Peyer's patch (tissue), 4 donors: ENCODE measurements at places on chromosomes 2 and 18.
A peak's percentile ranks its signal among the peaks of the same experiment; 100 is the strongest.

DNA sequence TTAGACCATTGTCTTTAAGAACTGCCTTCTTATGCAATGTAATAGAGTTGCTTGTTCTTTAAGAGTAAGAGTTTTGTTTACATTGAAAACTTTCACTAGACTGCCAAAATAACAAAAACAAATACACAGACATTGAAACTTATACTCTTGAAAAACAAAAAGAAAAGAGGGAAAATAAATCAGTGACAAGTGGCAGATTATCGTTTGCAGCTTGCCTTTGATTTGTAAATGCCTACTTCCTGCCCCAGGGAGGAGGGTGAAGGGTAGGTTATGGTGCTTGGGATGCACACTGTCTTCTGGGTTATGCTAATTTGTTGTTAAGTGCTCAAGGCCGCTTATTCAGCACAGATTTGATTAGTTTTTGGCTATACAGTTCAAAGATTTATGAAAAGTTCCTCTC lies 198.7 kb downstream of the TGIF1 start:
- DNase-seq = no peak

GRCh38 chr2:238173692-238174091 lies 14.9 kb downstream of the ERFE start:
- DNase-seq = no peak

DNA sequence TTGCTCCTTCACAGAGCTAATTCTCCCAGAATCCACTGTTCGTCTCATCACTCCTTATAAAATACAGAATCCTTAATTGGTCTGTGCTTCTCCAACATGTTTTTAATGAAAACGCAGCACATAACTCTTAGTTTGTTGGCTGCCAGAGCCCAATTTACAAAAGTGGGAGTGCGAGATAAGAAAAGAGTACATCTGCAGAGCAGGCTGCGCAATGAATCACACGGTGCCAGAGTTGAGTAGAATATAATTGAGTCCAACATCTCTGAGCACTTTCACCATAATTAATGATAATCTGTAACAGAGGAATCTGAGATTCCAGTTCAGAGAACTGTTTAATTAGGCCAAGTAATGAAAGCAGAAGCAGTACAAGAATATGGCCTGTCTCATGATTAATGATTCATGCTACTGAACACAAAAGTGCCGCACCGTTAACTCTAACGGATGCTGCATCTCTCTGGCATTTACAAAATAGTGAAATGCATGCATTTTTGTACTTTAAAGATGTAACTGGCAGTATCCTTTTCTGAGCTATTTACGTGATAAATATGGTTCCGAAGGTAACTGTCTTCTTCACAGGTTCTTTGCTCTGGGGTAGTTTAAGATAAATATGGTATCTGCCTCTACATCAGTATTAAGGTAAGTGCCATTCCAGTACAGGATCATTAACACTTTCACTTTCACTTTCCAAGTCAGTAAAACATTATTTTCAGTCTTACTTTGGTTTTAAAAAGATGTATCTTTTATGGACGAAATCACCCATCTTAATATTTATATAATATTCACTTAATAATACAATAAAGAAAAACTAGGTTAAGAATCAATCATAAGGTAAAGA lies 785.6 kb downstream of the NR4A2 start:
- no peak for DNase-seq

DNA sequence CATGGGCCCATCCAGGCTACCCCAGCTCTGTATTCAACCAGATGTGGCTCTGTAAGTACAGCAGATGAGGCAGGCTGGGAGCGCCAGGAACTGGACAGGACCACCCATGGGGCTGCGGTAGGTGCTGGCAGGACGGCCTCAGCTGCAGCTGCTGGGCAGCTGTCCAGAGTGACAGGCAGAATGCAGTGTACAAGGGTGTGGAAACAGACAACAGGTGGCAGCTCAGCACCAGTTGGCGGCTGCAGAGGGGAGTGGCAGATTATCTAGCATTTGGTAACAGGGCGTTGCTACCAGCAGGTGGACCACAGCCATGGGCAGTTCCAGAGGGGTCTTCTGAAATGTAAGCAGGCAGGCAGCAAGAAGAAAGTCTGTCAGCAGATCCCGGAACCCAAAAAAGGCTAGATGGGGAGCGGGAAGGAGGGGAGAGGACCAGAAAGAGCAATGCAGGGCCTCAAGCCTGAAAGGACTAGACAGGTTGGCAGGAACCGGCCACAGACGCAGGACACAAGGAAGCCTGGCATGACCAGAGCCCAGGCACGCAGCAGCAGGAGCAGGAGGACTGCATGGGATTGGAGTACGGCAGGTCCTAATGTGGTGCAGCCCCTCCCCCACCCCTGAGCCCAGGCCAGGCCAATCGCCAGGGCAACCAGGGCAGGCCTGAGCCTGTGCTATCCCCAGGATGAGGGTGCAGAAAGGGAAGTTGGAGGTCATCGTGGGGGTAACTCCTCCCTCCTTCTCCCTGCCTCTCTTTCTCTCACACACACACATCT lies 24.7 kb downstream of the PKDCC start:
- DNase-seq = peak; percentile 86

DNA sequence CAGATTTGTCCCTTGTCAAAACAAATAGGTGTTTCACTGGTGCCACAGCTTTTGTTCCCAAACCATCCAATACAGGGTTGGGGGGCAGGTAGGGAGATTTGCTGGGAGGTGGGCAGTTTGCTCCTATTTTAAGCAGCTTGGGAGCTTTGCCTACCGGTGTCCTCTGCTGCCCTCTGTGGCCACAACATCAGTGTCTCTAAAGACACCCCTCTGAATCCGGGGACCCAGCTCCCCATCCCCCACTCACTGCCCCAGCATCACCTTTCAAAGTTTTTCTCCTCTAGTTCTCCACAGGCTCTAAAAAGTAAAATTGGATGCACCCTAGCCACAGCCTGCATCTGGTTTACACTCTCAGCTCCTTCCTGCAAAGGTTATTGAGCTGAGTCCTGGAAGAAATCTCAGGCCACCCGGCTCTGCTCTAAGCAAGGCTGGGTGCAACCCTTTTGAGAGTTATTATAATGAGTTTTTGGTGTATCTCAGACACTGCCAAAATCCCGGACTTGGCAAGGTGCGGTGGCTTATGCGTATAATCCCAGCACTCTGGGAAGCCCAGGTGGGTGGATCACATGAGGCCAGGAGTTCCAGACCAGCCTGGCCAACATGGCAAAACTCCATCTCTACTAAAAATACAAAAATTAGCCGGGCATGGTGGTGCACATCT lies 2.9 kb upstream of the EPAS1 start:
- DNase-seq = no peak

- DNase-seq = no peak
Observed at GRCh38 chr2:209114588-209115240, 309.1 kb upstream of the MAP2 start.

DNA sequence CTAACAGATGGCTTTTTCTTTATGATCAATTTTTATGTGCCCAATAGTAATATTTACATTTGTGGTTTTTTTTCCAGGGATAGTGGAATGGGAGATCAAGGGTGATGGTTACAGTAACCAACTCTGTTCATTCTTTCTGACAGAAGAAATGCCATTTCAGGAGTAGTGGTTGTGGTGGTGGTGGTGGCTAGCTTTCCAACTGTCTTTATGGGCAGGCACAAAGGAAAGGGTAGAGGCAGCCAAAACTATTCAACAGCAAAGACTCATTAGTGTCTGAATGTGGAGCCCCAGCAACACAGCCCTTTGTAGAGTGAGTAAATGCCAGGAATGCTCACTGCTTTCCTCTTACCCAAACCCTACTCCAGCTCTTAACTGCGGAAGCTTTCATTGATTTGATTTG lies 227.7 kb downstream of the RND3 start:
- no peak for DNase-seq

GRCh38 chr2:150557020-150557600 lies 69.6 kb upstream of the RND3 start:
- no peak for DNase-seq

DNA sequence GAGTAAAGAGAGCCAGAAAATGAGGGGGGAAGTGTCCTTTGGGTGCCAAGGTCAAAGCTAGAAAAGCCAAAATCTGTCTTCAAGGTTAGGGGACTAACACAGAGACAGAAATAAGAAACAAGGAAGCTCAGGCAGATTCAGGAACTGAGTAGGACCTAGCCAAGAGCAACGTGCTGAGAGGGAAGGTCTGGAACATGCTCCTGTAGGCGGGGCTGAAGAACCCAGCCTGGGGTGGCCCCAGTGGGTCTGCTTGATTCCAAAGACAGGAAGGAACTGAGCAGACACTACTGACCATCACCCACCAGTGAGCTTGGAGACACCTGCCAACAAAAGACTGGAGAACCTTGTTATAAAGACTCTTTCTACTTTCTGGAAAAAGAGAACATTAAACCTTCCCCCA lies 105.1 kb downstream of the SP3 start:
- DNase-seq = no peak

DNA sequence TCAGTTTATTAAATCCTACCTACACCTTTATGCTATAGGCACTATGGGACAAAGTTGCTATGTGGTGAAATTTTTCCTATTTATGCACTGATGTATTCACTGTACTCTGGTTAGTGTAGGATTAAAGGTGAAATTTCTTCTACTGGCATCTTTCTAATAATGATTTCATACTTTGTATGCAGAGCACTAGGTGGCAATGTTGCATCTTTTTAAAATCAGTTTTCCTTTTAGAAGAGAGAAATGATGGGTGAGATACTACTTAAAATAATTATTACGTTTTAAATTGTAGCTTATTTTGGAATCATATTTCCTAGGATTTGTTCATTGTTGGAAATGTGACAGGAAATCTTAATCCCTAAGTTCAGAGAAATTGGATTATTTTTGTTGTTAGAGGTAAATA lies 150.9 kb downstream of the CD8B2 start:
- DNase-seq = no peak

DNA sequence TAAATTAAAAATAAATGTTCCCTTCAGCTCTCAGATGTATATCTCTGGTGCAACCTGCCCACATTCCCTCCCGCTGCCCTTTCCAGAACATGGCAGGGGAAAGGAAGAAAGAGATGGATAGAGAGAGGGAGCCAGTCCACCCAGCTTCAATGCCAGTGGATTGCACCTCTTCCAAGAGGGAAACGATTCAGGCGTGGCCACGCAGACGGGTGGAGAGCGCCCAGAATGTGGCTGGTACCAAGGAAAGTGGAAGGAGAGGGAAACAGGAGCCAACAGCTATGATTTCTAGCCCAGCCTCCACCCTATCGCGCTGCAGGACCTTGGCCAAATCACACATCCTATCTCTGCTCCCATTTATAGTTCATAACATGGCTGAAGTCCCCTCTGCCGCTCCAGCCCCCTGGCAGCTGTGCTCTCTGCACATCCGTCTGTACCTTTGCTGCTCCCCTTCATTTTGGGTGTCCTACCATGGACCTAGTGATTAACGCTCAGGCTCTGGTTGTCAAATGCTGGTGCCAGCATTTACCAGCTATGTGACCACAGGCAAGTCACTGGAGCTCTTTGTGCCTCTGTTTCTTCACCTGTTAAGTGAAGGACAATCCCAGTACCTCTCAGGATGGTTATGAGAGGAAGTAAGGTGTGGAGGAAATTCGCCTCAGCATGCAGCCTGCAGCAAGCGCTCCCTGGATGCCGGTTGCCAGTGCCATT lies 66.5 kb downstream of the SFXN5 start:
- peak; percentile 17 for DNase-seq

DNA sequence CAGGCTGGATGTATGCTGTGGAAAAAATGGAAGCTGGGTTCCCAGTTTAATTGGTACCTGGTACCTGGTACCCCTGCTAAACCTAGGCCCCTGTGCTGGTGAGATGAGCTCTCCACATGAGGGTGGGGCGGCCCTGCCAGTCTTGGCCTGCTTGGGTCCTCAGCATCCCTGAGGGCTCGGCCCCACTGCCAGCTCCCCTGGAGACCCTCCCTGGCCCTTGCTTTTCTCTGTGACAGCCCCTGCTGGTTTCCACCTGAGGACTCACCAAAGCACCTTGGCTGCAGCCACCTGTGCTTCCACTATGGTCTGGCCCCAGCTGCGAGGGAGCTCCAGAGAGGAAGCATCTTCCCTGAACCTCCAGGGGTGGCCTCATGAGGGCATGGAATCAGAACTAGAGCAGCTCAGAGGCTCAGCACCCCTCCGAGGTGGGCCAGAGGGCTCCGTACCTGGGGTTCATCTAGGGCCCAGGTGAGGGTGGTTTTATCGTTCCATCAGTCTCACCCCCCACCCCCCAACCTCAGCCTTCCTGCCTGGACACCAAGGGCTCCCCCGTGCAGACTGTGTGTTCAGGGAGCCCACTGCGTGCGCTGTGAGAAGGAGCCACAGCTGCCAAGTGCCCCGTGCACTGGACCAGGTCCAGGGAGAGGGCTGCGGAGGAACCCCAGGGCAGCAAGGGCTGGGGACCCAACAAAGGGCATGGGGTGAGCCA lies 23.7 kb upstream of the HDAC4 start:
- no peak for DNase-seq

DNA sequence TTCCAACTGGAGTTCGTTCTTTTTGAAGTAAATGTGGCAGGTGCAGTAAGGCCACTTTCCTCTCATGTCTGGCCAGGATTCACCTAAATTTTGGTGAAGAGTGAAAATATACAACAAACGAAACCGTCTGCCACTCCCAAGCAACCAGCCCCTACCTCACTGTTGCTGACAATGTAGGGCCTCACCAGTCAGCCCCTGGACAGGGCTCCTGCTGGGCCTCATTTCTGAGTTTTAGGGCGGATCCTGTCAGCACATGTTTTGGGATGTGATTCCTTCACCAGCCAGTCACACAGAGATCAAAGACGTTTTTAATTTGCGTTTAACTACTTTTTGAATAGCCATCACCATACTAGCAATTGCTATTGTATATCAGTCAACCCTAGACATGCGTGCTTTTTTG lies 185.0 kb downstream of the WDR7 start:
- DNase-seq = no peak

DNA sequence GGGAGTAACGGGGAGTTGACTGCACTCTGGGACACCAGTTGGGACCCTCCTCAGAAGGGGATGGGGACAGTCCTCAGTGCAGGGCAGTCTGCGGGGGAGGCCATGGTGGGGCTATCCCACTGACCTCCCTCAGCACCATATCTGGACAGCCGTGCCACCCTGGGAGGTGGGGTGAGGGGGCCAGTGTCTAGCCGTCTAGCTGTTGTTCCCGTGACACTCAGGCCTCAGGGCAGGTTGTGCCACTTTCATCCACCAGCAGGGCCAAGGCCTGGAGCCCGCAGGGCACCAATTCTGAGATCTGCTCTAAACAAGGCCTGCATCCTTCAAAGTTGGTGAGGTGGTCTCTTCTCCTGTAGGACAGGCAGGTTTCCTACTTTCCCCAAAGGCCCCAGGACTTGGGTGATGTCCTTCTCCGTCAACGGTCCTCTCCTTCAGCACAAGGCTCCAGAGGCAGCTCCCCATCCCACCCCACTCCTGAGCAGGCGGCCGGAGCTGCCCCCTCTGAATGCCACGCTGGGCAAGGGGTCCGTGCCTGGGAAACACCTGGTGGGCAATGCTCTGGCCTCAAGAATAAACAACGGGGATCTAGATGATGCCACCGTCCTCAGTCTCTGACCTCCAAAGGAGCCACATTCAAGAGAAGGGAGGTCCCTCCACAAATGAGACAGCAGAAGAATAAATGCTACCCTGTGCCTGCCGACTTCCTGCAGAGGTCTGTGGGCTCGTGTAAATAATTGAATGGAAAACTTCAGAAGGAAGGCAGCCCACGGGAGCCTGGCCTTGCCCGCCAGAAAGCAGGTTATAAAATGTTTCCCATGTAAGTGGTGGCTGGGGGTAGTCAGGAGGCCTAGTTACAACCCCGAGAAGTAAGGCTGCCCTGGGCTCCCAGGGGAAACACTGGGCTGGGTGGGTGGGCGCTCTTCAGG lies 42.8 kb upstream of the PTMA start:
- no peak for DNase-seq
